EH (cell line): ENCODE measurements at places on chromosomes 4 and X.

DNA sequence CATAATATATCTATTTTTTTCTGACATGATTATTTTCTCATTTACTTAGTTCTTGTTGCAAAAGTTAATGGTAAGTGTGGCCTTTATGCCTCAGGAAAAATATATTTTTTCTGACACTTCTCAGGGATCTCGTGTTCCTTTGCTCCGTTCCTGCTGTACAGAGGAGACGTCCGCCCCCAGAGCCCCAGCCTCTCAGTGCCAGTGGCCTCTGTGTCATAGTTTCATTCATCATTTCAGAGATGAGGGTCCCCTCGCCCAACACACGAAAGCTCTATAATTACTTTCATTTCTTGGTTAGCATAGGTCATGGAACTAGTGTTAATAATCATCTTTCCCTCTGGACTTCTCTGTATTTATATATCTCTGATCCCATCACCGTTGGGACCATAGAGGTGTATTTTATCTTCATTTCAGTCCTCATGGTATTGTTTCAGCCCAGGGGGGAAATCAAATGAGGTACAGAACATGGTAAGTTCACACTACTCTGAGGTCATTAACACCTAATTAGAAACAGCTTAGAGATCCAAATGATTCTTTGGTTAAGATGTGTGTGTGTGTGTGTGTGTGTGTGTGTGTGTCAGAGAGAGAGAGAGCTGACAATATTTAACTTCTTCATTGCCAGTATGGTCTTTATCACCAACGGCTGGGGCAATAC lies 631.1 kb upstream of the TENM3 start:
- no peak for DNase-seq

- DNase-seq, result no peak
Observed at GRCh38 chr4:108766058-108766457, 3.2 kb upstream of the ETNPPL start.

DNA sequence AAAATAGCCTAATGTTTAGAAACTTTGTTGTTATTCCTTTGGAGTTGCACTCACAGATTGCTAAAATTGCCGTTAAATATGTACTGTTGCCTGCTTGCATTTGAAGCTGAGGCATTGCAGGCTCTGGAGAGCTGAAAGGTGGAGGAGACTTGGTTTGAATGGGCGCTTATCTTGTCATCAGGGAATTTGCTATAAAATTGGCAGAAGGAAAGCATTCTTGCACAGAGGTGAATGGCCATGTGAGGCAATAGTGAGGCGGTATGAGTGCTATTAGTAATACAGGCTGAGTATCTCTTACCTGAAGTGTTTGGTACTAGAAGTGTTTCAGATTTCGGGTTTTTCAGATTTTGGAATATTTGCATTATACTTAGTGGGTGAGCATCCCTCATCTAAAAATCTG lies 41.3 kb downstream of the TRAPPC11 start:
- DNase-seq, result no peak

GRCh38 chr4:72275381-72275780 lies 243.6 kb downstream of the NPFFR2 start:
- DNase-seq, result no peak

GRCh38 chrX:134660627-134661026 lies 2.4 kb upstream of the PLAC1 start:
- peak; percentile 49 for DNase-seq

DNA sequence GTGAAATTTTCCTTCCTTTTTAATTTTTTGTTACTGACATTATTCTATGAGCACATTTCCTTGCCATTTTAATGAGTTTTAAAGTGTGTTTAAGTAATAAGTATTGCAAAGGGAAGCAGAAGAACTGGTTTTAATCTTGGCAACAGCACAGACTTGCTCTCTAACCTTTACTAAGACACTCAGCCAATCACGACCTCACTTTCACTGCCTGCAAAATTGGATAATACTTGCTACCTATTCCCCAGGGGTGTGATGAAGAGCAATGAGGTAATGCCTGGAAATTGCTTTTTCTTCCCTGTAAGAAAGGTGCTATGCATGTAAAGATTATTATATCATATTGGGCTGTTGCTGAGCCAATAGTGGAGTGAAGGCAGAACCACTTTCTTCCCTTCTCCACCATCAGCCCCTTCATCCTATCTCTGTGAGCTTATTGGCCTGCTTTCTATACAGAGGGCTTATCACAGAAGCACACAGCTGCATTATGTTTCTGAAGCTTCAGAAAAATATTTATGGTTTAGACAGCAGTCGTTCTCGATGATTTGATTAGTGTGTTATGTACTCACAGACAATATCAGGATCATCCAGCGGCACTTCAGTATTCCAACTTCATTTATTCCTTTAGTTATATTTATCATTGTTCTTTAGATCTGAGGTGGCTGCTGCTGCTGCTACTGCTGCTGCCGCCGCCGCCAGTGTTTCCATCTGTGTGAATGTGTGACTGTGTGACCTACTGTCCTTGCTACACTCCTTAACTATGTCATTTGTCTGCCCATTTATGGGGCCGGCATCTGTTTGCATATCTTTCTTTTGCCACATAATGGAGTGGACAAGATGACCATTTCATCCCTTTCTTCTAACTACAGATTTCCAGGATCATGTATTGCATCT lies 255.1 kb downstream of the C4orf33 start:
- DNase-seq, result no peak

- no peak for DNase-seq
Observed at GRCh38 chrX:6432226-6432625, 102.7 kb downstream of the VCX3A start.

DNA sequence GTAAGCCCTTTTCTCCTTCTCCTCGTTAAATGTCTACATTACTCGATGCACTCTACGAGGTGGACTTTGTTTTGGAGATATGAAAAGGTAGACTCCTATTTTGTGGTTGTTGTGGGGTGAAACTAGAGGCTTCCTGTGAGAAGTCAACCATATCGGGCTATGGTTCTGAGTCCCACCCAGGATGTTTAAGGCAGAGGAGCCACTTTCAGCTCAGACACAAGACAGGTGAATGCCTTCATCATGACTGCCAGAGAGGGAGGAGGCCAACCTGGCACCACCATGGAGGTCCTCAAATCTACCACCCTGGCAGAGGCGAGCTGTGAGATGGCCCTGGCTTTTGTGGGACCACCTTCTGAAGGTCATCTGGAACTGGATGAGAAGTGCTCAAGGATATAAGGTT lies 154.4 kb upstream of the KLF3 start:
- DNase-seq, result no peak

- DNase-seq, result no peak
Observed at GRCh38 chr4:87109121-87109520, 111.3 kb downstream of the KLHL8 start.

GRCh38 chr4:6687947-6688878 lies 5.5 kb upstream of the S100P start:
- DNase-seq, result no peak

DNA sequence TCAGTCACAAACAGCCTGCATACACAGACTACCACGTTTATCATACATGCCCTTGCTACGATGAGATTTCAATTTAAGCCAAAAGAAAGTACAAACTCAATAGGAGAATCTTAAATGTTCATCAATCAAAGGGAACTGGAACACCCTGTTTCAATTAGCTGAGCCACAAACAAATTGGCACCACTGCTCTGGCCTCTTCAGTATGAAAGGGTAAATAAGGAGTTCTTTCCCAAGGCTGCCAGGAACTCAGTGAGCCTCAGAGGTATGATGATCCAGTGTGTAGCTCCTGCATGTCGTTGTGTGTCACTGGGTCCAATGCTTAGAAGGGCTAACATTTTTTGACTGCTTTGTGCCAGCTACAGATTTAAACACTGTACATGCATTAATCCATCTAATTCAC lies 5.4 kb downstream of the RNF150 start:
- peak; percentile 30 for DNase-seq

DNA sequence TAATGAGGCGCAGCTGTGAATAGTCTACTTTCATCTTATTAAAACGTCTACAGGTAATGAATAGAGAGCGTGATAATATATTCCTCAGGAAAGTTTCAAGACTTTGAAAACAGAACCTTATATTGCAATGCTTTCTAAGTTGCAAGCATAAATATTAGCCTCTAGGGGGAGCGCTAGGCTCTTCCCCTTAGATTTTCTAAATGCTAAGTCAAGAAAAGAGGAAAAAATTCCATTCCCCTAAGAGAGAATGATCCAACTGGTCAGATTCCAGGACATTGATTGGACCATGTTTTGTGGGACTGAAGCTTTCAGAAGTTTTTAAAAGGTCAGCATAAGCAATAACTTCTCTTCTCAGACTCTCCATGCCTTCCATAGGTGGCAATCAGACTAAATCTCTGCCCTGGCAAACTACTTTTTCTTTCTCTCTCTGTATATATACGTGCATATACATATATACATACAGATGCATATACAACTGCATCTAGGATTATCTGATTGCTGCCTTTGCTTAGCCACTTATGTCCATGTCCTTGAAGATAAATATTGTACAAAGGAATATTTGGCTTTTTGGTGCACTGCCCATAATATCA lies 492.9 kb downstream of the INPP4B start:
- peak; percentile 82 for DNase-seq

- DNase-seq, result no peak
Observed at GRCh38 chr4:26503844-26504243, 13.6 kb upstream of the CCKAR start.

GRCh38 chr4:39987485-39987884 lies 9.8 kb upstream of the PDS5A start:
- DNase-seq, result no peak

DNA sequence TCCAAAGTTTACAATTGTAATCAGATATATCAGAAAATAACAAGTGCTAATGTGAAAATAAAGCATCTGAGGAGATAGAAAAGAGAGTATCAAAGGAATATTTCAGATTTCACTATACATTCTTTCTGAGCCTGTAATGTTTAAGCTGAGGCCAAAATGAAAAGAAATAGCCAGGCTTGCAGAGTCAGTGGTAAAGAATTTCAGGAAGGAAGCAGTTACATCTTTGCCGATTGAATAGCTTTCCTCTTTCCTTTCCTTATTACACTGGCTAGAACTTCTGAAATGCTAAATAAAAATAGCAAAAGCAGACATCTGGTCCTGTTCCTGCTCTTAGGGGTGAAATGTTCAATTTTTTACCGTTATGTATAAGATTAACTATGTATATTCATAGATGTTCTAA lies 1441.6 kb upstream of the PCDH7 start:
- DNase-seq, result peak; percentile 73

DNA sequence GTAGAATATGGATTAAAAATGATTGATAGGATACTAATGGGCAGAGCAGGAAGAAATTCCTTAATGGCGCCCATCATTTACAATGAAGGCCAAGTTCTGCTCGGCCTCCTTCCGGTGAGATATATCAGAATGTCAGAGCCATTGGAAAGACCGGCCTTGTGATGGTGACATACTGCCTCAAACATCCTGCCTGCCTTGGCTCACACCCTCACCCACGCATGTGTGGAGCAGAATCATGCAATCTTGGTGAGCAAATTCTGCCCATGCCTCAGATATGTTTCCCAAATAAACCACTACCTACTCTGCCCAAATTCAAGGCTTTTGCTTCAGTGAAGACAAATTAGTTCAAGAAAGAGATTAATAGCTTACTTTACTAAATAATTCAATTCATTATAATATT lies 163.3 kb downstream of the MID1 start:
- DNase-seq, result peak; percentile 21

DNA sequence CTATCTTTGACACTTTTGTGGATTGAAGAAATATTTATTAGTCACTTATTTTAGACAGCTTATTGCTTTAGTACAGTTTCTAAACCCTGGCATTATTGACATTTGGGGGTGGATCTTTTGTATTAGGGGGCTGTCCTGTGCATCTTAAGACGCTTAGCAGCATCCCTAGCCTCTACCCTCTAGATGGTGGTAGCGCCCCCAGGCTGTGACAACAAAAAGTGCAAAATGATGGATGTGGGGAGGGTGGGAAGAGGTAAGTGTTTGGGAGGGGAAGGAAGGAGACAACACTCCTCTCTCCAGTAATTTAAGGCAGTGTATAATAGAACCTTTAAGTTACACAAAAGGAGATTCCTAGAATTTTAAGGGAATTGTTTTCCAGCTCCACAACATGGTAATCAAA lies 1210.6 kb downstream of the C4orf33 start:
- no peak for DNase-seq

GRCh38 chrX:46737462-46737861 lies 21.5 kb downstream of the SLC9A7 start:
- peak; percentile 86 for DNase-seq

- peak; percentile 74 for DNase-seq
Observed at GRCh38 chrX:19889582-19890342, 2.4 kb upstream of the SH3KBP1 start.

GRCh38 chr4:78517050-78517652 lies 34.4 kb upstream of the ANXA3 start:
- DNase-seq, result peak; percentile 58

DNA sequence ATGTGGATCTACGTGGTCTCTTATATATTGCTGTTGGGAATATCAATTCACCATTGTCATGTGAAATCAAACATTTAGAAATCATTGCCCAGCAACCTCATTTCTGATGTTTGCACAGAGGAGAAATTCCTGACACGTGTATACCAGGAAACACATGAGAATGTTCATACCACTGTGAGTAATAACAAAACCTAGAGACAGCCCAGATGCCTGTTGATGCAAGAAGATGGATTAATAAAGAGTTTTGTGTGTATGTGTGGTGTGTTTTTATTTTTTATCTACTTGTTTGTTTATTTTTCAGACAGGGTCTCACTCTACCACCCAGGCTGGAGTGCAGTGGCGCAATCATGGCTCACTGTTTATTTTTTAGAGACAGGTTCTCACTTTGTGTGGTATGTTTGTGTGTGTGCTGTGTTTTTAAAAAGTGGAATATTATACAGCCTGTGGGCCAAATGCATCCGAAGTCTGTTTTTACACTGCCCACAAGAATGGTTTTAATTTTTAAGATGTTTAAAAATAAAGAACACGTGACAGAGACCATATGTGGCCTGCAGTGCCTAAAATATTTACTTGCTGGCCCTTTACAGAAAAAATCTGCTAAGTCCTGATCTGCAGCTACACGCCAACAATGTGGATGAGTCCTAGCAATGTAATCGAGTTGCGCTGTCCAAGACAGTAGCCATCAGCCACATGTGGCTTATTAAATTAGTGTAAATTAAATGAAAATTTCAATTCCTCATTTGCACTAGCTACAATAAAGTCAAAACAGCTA lies 39.2 kb downstream of the TXLNG start:
- DNase-seq, result peak; percentile 46

- DNase-seq, result no peak
Observed at GRCh38 chrX:150958177-150958576, 25.0 kb upstream of the HMGB3 start.

- peak; percentile 92 for DNase-seq
Observed at GRCh38 chr4:106746451-106746850, 289.7 kb downstream of the DKK2 start.
